ENCODE measurements at places on chromosomes 4 and X.

DNA sequence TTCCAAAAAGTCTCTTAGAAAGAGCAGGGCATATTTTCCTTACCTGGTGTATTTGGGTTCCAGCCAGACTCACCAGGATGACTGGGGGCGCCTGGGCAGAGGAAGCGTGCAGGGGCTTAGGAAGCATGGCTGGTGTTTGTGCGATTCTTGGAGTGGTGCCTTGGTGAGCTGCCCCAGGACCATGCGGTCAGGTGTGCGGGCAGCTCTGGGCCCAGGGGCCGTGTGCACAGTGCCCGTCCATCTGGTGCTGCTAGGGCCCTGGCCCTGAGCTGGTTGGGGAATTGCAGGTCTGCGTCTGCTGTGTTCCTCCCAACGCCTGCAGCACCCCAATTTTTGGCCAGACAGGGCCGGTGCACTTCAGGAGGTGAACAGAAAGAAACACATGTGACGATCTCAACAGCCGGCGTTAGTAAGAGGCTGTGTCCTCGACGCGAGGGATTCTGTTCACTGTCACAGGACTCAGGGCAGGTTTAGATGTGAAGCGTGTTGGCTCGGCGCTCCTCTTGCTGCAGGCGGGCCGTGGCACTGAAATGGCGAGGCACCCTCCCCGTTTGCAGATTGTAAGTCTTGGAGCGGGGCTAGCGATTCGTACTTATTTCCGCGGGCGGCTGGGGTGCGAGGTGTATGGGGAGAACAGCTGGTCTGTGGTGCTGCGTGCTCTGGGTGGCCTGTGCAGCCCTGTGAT lies 15.2 kb downstream of the RGS12 start:
- no peak for DNase-seq

DNA sequence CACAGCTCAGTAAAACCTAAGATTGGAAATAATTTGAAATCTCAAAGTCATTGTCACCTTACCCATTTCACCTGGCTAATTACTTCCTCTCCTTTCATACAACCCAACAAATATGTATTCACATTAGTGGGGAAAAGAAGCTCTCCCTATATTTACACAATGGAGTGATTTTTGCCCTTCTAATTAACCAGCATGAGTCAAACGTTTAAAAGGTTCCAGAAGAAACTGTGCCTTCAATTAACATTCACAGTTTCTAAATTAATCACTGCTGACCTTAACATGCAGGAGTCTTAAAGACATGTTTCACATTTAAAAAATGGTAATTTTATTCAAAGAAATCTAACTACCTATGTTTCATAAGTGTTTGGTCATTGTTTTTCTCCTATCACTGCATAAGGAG lies 254.6 kb downstream of the CBLL2 start:
- DNase-seq = no peak

DNA sequence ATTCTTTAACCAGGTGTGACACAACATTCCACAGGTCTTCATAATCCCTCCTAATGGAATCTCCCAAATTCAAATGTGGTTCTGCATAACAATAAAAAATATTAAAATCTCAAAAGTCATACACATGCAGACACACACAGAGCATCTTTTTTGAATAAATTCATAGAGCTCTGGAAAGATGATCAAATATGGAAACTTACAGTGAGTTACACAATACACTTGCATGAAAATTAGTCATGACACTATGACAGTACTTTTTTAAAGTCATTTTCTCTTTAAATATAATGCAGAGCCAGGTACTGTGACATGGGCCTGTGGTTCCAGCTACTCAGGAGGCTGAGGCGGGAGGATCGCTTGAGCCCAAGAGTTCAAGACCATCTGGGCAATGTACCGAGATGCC lies 38.9 kb downstream of the DDX60L start:
- no peak for DNase-seq

DNA sequence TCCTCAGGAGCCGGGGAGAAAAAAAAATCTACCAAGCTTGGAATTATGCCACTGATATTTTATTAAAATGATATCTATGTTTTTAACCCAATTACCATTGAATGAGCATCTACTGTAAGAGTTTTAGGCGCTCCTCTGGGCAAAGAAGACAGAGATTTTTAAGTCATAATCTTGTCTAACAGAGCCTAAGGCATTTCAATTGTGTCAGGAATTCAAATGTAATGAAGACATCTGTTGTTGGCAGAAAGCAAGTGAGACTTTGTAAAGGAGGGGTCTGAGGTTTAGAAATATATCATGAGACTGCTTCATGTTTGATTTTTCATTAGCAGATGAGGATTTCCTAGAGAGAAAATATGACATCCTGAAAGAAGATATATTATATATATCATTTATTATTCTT lies 1158.1 kb downstream of the FSTL5 start:
- no peak for DNase-seq

GRCh38 chr4:19375136-19375804 lies 876.4 kb upstream of the SLIT2 start:
- no peak for DNase-seq

GRCh38 chr4:41725254-41725653 lies 23.3 kb downstream of the PHOX2B start:
- no peak for DNase-seq

DNA sequence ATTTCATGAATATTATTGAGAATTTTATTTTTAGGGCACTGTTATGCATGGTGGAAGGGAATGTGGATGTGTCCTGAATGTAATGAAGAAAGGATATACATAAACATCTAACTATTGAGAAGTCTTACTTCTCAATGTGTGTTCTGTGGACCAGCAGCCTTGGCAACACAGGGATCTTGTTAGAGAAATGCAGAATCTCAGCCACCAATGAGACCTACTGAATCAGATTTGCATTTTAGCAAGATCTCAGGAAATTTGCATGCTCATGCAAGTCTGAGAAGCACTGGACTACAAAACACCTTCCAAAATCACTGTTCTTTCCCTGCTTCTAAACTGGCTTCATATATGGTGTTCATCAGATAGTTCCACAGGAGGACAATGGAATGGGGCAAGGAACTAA lies 139.7 kb upstream of the WDFY3 start:
- DNase-seq = no peak

GRCh38 chrX:27438937-27439336 lies 24.2 kb downstream of the PPP4R3C start:
- DNase-seq = no peak

- no peak for DNase-seq
These were observed 185.8 kb downstream of the RNF150 start for GRCh38 chr4:140947506-140947905.

GRCh38 chr4:20778896-20779295 lies 78.6 kb downstream of the PACRGL start:
- no peak for DNase-seq

- DNase-seq = no peak
These were observed 89.4 kb downstream of the GABRB1 start for GRCh38 chr4:47120783-47121182.

DNA sequence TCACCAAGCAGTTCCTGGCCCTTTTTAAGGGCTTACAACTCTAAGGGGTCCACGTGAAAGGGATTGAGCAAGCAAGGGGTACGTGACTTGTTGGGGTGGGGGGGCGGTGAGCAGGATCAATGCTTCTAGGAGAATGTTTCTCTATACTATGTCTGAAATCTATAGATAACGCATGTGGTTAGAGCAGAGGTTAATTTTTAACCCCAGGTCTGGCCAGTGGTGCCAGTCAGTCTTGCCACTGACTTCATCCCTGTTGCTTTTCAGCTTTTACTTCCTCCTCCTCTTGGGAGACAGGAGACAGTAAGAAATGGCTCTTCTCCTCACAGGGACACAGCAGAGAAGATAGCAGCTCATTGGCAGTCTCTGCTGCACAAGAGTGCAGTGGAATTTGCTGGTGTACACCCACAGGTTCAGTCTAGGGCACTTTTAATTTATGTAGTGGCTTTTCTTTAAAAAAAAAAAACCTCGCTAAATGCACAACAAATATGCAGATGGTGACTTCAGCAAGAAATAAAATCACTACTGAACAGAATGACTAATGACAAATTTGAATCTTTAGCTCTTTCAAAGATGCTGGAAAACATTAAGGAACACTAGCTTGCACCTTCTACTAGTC lies 190.5 kb downstream of the CCNG2 start:
- no peak for DNase-seq

DNA sequence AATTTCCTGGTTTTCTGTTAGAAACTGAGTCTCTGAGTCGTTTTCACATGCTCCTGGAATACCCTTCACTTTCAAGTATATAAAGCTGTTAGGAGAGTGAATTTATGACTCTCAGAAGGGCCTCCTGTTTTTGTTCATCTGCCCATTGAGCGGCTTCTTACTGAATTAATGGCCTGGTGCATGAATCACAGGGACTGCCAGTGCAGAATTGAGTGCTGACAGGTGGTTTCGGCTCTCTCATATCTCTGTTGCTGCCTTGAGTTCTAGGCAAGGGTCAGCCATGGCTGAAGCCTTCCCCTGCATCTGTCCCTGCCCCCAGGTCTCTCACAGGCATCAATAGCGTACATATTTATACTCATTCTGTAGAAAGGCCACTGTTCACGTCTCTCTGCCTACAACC lies 22.7 kb upstream of the SEPSECS start:
- no peak for DNase-seq

DNA sequence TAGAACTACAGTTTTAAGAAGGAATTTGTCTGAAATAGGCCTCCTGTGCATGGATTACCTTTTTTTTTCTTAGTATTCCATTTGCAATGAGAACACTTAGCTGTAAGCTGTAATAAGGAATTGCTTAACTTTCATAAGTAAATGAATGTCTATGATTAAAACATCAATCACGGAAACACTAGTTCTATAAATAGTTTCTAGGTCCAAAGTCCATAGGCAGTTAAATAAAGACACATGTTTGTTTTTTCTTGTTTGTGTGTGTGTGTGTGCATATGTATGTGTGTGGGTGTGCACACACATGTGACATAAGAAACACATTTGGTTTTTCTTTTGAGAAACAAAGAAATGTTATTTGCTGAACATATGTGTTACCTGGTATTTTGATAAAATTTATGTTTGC lies 11.2 kb downstream of the GPRIN3 start:
- DNase-seq = no peak

- no peak for DNase-seq
These were observed 15.9 kb upstream of the TLR1 start for GRCh38 chr4:38820329-38821061.

DNA sequence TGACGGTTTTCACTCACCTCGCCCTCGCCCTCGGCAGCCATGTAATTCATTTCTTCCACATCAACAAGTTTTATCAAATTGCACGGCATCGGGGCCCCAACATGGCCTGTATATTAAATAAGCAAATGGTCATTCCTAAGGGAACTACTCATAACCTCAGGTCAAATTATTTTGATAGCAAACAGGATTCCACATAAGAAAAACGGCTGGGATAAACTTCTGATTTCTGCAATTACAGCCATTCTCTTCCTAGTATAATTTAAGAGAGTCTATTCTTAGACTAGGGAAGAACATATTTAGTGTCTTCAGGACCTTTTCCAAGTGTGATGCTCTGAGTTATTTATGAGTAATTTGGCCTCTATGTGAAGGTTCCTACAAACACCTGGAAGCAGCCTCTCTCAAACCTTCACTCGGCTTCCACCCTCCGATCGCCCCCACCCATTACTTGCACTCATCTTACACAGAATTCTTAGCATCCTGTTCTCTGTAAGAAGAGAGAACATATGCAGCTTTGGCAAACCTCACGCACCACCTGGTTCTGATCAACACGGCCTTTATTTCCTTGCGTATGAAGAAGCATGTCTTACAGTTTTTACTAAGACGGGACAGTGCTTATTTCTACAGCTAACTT lies 29.4 kb upstream of the CENPU start:
- DNase-seq = no peak

GRCh38 chr4:7798178-7798995 lies 141.3 kb downstream of the AFAP1 start:
- DNase-seq = no peak

Measured in stimulated activated CD8-positive, alpha-beta memory T cell treated with anti-CD3 and anti-CD28 coated beads, Interleukin-4, amount 100 ng/mL, for 1 hour (primary cell).